Breast epithelium (tissue), 4 donors: ENCODE measurements at places on chromosomes 2 and 18. TPM values are rescaled to one million over a fixed set of nuclear protein-coding genes. Genes with fewer than 3 reads are reported as not detected.

LRPPRC gene
- 65.1 TPM for total RNA-seq

ANXA4 gene
- 61.6 TPM for total RNA-seq

TCF7L1 gene
- 5.9 TPM for total RNA-seq

NEU2 gene
- not detected for total RNA-seq

LRRC30 gene
- total RNA-seq, result not detected

TMEFF2 gene
- total RNA-seq, result not detected

RAX gene
- total RNA-seq, result not detected

ALLC gene
- 0.16 TPM for total RNA-seq

SERPINB4 gene
- not detected for total RNA-seq

ANKRD30B gene
- not detected for total RNA-seq

FRZB gene
- 2.9 TPM for total RNA-seq

CIB4 gene
- not detected for total RNA-seq

MCM6 gene
- 11.8 TPM for total RNA-seq

GKN1 gene
- total RNA-seq, result not detected

C2orf72 gene
- total RNA-seq, result 0.16 TPM

KIAA2012 gene
- not detected for total RNA-seq

MZT2A gene
- 50.2 TPM for total RNA-seq

HOXD3 gene
- 4.2 TPM for total RNA-seq

ZSWIM2 gene
- not detected for total RNA-seq

UGT1A5 gene
- not detected for total RNA-seq

LYG2 gene
- total RNA-seq, result not detected

CCDC85A gene
- total RNA-seq, result 7.5 TPM

MATN3 gene
- total RNA-seq, result 2.9 TPM

PROKR1 gene
- total RNA-seq, result 0.80 TPM

IL1F10 gene
- total RNA-seq, result not detected

FEV gene
- total RNA-seq, result not detected

SERTAD2 gene
- total RNA-seq, result 17.0 TPM

ANKRD53 gene
- 2.8 TPM for total RNA-seq

GLI2 gene
- total RNA-seq, result 3.6 TPM

MGAT5 gene
- 30.5 TPM for total RNA-seq

FSHR gene
- total RNA-seq, result not detected

MROH2A gene
- total RNA-seq, result not detected

MDH1B gene
- 2.0 TPM for total RNA-seq

CCDC121 gene
- 8.9 TPM for total RNA-seq

MAT2A gene
- total RNA-seq, result 180 TPM

ITSN2 gene
- 46.5 TPM for total RNA-seq

LIMS3 gene
- 1.6 TPM for total RNA-seq

TEKT4 gene
- total RNA-seq, result not detected

PRKAG3 gene
- total RNA-seq, result not detected

CRYBA2 gene
- not detected for total RNA-seq

FOXI3 gene
- not detected for total RNA-seq

VWA3B gene
- not detected for total RNA-seq

ASXL3 gene
- 3.4 TPM for total RNA-seq

MRPS5 gene
- total RNA-seq, result 37.4 TPM

IL18R1 gene
- total RNA-seq, result 7.2 TPM
